Left ventricle myocardium inferior (tissue), 1 donor: ENCODE measurements at places on chromosomes 4 and X.

GRCh38 chr4:41750121-41750625 is 1.6 kb upstream of the PHOX2B start:
- no peak for DNase-seq

DNA sequence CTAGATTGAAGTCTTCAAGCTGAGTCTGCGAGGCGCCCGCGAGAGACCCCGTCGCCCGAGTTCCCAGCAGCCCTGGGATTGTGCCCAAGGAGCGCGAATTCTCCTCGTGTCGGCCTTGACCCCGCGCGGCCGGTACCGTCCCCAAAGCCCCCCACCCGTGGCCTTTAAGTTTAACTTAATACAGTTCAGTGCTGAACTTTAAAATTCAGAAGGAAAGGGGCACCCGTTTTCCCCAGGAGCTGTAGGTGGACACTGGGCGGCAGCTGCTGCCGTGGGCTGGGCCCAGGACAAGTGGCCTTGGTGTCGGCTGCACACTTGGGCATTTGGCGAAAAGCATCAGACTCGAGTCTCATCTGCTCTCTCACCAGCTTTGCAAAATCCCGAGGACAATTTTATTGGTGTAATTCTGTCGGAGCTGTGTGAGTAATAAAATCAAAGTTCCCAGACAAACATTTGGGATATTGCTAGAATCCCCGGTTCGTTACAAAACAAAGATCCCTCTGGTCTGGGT is 634 bp downstream of the CWH43 start:
- DNase-seq, result no peak

- no peak for DNase-seq
Observed at GRCh38 chr4:80074069-80074468, 1.0 kb upstream of the ANTXR2 start.

GRCh38 chr4:25859429-25860148 is 3.2 kb downstream of the SEL1L3 start:
- DNase-seq, result no peak

GRCh38 chr4:188037003-188037713 is 41.6 kb downstream of the ZFP42 start:
- no peak for DNase-seq

DNA sequence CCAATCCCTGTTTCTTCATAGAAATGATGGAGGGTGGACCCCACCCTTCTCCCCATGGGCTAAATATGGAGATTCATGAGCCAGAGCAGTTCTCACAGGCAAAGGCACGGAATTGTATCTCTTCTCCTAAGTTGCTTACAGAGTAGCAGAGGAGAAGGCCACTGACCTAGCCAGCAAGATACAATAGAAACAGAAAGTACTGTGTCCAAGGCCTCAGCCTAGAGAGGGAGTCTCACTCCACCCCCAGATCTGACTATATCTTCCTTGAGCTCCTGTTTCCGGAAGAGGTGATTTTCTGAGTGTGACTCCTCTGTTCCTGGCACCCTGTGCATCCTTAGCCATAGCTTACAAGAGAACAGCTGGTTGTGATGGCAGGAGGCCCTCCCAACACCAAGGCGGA is at the start of gene FATE1:
Gene FATE1 (plus strand): TSS at position 284 of the 400 bp plus-strand sequence. CDS start 85 bp downstream, at position 369.
- DNase-seq, result no peak

- no peak for DNase-seq
Observed at GRCh38 chr4:11805842-11806241, 377.1 kb upstream of the HS3ST1 start.

GRCh38 chrX:1265086-1265485 is 3.5 kb upstream of the CSF2RA start:
- DNase-seq, result no peak

DNA sequence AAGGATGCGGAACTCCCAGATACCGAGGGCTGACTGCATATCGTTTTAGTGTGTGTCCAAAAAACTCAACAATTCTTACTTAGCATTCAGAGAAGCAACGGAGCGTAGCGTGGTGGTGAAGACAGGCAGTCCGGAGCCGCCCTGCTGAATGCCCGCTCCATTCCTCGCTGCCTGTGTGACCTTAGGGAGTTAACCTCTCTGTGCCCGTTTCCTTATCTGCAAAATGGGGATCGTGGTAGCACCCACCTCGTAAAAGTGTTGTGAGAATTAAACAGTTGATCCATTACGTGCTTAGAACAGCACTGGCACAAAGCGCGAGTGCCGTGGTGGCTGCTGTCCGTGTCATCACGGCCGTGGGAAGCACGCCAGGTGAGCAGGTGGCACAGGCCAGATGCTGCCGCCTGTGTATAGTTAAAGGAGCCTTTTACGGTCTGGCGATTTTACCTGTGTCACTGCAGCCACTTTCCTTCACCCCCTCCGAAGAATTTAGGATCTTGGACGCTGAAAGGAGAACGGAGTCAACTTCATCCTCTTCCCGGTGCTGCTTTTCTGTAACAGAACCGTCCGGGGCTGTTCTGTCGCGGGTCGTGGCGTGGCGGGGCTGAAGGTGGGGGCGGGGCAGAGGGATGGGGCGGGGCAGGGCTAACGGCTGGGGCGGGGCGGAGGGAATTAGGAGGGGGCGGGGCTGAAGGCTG is 885 bp downstream of the CCDC110 start:
- DNase-seq, result peak; percentile 49

GRCh38 chr4:120858776-120859175 is 63.8 kb downstream of the PRDM5 start:
- DNase-seq, result no peak

DNA sequence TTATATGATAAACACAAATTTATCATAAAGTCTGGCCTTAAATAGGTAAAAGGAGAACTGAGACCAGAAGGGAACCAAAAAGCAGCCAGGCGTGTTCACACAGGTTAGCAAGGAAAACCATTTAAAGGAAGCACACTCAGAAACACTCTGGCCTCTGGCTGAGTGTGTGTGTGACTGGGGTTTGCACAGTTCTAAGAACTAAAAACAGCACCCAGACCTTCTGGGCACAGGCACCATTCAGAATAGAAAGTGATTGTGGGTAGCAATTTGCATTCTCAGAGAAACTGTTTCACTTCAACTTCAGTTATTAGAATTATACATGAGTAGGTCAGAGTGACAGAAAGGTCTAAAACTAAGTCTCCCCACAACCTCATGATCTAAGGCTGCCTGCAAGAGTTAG is 10.0 kb downstream of the GPR82 start:
- DNase-seq, result no peak

DNA sequence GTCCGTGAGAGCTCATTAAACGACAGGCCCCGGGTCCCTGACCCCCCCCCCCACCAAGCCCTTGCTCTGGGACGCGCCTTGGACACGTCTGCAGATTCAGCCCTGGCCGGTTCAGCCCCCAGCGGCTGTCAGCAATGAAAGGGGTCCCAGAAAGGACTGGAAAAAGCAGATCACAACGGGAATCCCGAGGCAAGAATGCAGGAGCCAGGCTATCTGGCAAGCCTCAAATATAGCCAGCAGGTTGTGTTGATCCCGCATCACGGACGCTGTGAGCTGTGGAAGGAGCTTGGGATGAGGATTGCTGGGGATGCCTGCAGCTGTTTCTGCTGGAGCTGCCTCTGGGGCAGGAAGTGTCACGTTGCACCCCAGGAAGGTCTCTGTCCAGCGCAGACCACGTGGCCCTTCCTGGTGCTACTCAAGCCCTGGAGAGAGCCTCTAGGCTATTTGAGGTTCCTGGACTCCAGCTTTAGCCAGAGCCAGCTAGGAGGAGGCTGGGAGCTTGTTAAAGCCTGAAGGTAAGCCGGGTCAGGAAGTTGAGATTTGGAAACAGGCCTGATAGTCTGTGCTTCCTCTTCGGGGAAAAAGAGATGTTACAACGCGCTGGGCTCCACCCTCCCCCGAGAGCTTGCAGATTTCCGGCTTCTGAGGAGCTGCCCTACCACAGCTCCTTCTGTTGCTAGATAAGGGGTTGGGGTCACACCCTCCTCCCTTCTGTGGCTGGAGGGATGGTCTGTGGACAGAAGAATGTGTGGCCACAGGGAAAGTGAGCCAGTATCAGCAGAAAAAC is 19.3 kb upstream of the CSF2RA start:
- DNase-seq, result peak; percentile 63

DNA sequence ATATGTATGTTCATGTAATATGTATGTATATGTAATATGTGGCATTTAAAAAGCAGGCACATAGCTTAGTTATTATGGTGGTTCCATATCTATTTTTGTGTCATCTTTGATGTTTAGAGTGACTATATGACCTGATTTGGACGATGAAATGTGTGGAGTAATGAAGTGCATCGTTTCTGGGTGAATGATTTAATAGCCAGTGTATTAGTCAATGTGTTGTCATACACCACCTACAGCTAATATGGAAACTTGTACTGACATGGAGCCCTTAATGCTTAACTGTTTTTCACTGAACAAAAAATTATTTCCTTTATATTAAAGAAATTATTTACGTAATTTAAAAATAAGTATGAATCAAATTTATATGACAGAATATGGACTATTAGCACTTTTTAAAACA is 292.3 kb upstream of the FSTL5 start:
- no peak for DNase-seq

- DNase-seq, result peak; percentile 13
Observed at GRCh38 chr4:10078481-10079233, 37.9 kb downstream of the WDR1 start.

DNA sequence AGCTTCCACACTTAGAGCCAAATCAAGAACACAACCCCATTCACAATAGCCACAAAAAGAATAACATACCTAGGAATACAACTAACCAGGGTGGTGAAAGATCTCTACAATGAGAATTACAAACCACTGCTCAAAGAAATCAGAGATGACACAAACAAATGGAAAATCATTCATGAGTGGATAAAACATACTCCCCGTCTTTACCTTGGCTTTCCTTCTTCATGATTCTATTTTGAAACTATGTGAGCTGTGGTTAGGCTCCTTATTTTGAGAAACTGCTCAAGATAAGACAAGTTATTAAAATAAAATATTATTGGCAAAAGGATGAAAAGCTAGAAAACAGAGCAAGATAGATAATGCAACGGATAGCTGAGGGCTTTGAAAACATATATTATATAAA is 598.1 kb upstream of the FAT1 start:
- DNase-seq, result no peak

DNA sequence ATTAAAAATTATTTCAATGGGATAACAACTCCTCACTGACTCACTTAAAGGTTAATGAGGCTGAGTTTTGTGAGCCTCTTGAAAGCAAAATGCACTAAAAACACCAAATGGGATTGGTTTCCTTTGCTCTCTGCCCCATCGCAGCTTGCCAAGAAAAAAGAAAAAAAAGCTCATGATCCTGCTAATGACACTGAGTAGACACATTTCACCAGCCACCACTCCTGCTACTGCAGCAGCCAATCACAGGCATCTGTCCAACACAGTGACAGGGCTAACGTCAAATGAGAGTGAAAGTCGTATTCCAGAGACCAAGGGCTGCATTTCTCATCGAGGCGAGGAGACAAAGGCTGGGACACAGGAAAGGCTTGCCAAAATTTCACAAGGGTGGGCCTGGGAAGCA is 5.2 kb downstream of the APBB2 start:
- no peak for DNase-seq

DNA sequence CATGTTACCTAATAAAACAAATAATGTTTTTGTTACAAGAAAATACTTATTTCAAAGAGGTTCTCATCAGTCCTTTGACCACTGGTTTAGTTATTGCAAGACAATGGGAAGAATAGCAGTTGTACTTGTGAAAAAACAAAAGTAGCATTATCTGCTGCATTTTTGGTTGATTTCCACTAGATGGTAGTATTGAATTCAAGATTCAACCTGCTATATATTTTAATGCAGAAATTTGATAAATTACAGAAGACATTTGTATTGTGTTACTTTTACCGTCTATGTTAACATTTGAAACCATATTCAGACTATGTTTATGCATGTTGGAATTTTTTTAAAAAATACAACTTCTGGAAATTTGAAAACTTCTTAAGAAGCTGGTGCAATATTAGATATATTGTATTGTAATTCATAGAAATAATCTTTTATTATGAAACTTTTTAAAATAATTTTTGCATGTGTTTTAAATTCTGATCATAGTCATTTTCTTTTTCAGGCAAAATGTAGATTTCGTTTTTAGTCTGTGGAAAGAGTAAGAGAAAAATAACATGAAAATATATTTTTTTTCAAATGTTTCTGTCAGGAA is 56.4 kb downstream of the SPCS3 start:
- DNase-seq, result no peak

DNA sequence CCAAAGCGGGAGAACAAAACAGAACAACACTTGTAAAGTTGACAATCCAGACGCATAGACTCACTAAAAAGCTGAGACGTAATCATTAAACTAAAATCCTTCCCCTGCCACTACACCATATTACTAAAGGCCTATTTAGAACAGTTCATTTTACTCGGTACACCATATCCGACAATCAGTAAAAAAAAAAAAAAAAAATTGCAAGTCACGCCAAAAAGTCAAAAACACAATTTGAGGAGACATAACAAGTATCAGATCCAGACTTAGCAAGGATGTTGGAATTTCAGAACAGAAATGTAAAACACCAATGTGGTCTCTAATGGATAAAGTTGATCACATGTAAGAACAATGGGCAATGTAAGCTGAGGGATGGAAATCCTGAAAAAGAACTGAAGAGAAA is 1899.4 kb downstream of the STIM2 start:
- no peak for DNase-seq

DNA sequence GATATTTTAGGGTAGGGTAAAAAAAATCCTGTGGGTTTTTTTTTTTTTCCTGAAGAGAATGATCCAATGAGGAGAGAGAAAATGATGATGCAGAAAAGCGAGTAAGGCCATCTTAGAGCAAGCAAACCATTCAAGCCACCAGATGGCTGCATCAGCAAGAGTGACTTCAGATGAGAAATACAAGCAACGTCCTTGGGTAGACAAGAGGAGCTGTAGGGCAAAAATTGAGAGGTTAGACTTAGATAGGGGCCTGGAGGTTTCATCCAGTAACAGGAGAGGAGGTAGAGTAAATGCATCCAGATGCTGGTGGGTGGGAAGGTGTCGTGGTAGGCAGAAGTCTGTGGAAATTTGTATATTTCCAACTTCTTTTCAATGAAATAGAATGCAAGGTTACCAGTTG is 14.6 kb downstream of the FTHL17 start:
- DNase-seq, result no peak

DNA sequence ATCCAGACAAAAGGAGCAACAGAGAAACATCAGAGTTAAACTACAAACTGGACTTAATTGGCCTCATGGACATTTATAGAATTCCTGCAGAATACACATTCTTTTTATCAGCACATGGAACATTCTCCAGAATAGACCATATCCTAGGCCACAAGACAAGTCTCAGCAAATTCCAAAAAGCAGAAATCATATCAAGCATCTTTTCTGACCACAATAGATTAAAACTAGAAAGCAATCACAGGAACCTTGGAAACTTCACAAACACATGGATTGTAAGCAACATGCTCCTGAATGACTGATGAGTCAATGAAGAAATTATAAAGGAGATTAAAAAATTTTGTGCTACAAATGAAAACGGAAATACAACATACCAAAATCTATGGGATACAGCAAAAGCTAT is 526.7 kb downstream of the PCDH7 start:
- DNase-seq, result no peak

- DNase-seq, result no peak
Observed at GRCh38 chr4:2858451-2859217, 15.0 kb downstream of the ADD1 start.
